ENCODE measurements at places on chromosomes 11 and 22.
A peak's percentile ranks its signal among the peaks of the same experiment; 100 is the strongest.

GRCh38 chr22:29144786-29145160, 60.9 kb upstream of the EMID1 start:
- no peak overlapping the region for H3K4me3 ChIP-seq
- no peaks in the 10 kb centered on the region for H3K36me3 ChIP-seq
- DNase-seq: no peak
- peaks cover 15% of the 10 kb centered on the region for H3K4me1 ChIP-seq

DNA sequence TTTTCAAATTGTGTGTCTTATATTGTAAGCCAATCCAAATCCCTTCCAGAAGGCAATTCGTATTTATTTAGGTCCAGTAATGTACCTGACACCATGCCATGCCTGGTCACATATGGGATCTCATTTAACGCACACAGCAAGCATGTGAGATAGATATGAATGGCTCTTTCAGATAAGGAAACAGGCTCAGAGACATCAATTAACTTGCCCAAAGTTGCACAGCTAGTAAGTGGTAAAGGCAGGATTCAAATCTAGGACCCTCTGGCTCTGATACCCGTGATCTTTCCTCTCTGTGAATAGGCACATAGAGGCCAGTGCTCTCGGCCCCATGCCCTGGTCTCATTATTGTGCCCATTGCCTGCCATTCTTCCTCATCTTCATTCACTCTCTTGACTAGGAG, 34.3 kb downstream of the KCNJ4 start:
- H3K4me1 ChIP-seq: no peaks in the 10 kb centered on the region
- no peak overlapping the region for H3K4me3 ChIP-seq
- no peaks in the 10 kb centered on the region for H3K27me3 ChIP-seq
- no peak overlapping the region for H3K27ac ChIP-seq

DNA sequence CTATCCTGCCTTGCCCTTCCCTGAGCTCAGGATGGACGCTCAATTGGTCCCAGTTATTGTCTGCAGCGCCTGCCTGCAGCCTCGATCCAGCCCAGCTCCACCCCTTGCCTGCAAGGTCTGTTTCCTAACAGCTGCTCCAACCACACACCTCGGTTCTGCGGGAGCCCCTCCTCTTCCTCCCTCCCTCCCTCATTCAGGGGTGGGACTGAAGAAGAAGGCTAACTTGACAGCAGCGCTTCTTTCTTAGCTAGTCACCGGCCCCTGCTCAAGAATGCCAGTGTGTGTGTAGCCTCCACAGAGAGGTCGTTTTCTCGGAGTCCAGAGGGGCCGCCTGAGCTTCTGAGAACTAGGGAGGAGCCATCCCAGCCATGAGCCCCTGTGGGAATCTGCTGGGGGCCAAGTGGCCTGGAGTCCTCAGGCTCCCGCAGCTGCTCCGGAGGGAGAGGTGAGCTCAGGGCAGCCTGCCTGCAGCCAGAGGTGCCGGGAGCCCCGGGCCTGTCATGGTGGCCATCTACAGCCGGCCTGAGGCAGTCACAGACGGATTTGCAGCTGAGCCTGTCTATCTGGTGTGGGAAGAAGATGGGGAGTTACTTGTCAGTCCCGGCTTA, 36.1 kb downstream of the LIMK2 start:
- peak; percentile 89 for DNase-seq
- no peaks in the 10 kb centered on the region for H3K27me3 ChIP-seq
- H3K27ac ChIP-seq: no peak overlapping the region
- H3K36me3 ChIP-seq: no peaks in the 10 kb centered on the region

GRCh38 chr11:11841723-11842420, at the start of gene USP47:
TSS of gene USP47 (plus strand) at chr11:11841972. CDS start at chr11:11842186, 214 bp downstream.
- no peaks in the 10 kb centered on the region for H3K36me3 ChIP-seq
- H3K4me3 ChIP-seq: peak within 1 kb of the TSS; percentile 82
- peak; percentile 98 for DNase-seq
- H3K4me1 ChIP-seq: peaks cover 54% of the 10 kb centered on the region
- H3K27me3 ChIP-seq: no peaks in the 10 kb centered on the region

- no peaks in the 10 kb centered on the region for H3K36me3 ChIP-seq
- H3K27ac ChIP-seq: no peak overlapping the region
- no peak for DNase-seq
- H3K27me3 ChIP-seq: no peaks in the 10 kb centered on the region
- H3K4me3 ChIP-seq: no peak overlapping the region
- H3K4me1 ChIP-seq: peaks cover 34% of the 10 kb centered on the region
Observed at GRCh38 chr11:73210916-73211667, 7.0 kb upstream of the P2RY2 start.

DNA sequence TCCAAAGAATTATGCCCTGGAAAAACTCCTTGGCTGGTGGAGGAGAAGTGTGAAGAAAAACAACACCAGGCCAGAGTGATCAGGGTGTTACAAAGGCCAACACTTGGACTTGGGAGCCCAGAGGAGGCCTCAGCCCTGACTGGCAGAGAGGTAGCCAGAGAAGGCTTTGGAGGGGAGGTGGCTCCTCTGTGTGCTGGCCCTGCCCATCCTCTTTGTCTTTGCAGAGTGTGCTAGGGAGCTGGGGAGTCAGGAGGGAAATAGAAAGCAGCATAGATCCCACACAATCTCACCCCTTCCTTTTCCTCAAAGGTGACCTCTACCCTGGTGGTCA, 12.0 kb upstream of the P2RY6 start:
- peaks cover 12% of the 10 kb centered on the region for H3K4me1 ChIP-seq
- no peak for DNase-seq
- H3K4me3 ChIP-seq: no peak overlapping the region
- H3K36me3 ChIP-seq: no peaks in the 10 kb centered on the region
- no peak overlapping the region for H3K27ac ChIP-seq

DNA sequence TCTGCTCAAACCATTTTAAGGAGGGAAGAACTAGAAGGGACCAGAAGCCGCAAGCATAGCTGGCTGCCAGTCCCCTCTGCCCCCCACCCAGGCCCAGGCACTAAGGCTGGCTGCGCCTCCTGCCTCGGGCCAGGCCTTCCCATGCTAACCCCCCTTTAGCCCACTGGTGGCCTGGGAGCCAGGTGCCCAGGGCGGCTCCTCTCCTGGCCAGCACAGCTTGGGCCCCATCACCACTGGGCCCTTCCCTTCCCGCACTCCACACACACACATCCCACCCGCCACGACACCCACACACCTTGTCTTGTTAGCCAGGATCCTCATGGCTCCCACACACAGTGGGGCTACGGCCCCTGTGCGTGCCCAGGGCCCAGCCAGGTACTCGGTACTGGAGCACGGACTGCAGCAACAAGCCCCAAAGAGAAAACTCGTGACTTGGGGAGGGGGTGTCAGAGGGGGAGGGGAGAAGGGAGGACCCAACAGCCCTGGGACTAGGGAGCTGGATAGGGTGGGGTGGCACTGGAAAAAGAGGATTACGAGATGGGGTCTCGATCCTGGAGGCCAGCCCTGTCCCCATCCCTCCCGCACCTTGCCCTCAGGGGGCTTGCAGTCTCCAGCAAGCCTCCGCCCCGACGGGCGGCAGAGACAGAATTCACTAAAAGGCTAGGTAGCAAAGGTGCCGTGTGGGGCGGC, 16.0 kb downstream of the BCL9L start:
- H3K36me3 ChIP-seq: peaks cover 6% of the 10 kb centered on the region
- H3K4me1 ChIP-seq: peaks cover 92% of the 10 kb centered on the region
- H3K27ac ChIP-seq: peak overlapping the region; percentile 97
- peak; percentile 72 for DNase-seq
- no peaks in the 10 kb centered on the region for H3K27me3 ChIP-seq

DNA sequence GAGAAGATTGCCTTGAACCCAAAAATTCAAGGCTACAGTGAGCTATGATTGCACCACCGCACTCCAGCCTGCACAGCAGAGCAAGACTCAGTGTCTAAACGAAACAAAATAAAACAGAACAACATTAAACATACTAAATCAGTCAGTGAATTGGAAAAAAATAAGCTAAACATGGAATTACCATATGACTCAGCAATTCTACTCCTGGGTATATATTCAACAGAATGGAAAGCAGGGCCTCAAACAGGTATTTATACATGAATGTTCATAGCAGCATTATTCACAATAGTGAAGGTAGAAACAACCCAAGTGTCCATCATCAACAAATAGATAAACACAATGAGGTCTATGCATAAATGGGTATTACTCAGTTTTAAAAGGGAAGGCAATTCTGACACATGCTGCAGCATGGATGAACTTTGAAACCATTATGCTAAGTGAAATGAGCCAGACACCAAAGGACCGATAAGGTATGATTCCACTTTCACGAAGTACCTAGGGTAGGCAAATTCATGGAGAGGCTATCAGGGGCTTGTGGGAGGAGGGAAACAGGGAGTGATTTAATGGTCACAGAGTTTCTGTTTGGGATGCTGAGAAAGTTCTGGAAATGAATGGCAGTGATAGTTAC, 15.5 kb downstream of the NTM start:
- DNase-seq: no peak
- no peaks in the 10 kb centered on the region for H3K27me3 ChIP-seq
- no peak overlapping the region for H3K4me3 ChIP-seq
- no peaks in the 10 kb centered on the region for H3K4me1 ChIP-seq
- no peak overlapping the region for H3K27ac ChIP-seq

DNA sequence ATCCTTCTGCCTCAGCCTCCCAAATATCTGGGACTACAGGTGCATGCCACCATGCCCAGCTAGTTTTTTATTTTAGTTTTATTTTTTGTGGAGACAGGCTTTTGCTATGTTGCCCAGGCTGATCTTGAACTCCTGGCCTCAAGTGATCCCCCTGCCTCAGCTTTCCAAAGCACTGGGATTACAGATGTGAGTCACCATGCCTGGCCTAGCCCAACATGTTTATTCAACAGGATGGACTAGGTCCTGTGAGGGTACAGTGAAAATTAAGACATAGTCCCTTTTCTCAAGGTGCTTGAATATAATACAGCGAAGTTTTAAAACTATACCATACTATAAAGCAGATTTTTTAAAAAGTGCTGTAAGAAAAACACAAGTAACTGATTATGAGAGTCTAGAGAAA, 45.2 kb upstream of the EED start:
- no peaks in the 10 kb centered on the region for H3K36me3 ChIP-seq
- peaks cover 9% of the 10 kb centered on the region for H3K4me1 ChIP-seq
- no peaks in the 10 kb centered on the region for H3K27me3 ChIP-seq
- H3K4me3 ChIP-seq: no peak overlapping the region

Measured in spleen (tissue), 13 donors.